ENCODE measurements at places on chromosomes 13 and 19. TPM values are rescaled to one million over a fixed set of nuclear protein-coding genes. Genes with fewer than 3 reads are reported as not detected.

GRCh38 chr13:29909081-29909730, 58.8 kb upstream of the UBL3 start:
- DNase-seq: no peak

DNA sequence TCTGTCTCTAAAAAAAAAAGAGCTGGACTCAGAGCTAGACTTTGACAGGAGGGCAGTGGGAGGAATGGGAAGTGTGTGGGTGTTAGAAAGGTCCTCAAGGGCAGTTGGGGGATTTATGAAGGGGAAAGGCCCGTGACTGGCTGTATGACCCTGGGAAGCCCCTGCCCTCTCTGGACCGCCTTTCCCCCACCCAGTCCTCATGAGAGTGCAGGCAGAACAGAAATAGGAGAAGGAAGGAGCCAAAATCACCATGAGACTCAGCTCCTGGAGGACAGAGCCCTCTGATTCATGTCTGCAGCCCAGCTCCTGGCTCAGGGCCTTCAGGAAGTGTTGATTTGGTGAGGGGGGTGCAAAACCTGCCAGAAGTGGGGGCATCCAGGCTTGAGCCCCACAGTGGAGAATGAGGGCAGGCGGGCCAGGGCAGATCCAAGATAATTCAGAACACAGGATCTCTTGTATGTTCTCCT, 8.7 kb upstream of the SMG9 start:
- no peak for DNase-seq

DNA sequence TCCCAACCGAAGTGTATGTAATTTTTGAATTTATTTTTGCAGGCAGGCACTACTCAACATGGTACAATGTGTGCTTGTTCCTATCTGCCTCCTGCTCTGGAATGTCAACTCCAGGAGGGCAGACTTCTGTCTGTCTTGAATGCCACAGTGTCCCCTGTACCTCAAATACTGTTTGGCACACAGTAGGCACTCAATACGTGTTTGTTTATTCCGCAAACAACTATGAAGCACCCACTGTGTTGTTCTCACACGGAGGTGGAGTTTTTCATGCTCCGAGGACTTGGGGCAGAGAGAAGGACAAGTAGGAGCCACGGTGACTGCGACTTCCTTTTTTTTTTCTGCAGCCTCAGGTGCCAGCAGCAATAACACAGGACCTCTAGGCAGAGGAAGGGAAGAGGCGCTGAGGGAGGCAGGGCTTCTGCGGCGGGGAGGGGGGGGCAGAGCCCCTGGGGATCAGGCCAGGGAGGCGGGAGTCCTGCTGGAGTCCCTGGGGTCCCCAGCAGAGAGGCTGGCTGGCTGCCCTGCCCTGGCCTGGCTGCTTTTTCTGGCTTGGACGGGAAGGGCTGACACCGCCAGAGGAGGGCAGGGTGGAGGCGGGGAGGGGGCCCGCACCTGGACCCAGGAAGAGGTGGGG, 29.3 kb upstream of the TNFAIP8L1 start:
- no peak for DNase-seq

DNA sequence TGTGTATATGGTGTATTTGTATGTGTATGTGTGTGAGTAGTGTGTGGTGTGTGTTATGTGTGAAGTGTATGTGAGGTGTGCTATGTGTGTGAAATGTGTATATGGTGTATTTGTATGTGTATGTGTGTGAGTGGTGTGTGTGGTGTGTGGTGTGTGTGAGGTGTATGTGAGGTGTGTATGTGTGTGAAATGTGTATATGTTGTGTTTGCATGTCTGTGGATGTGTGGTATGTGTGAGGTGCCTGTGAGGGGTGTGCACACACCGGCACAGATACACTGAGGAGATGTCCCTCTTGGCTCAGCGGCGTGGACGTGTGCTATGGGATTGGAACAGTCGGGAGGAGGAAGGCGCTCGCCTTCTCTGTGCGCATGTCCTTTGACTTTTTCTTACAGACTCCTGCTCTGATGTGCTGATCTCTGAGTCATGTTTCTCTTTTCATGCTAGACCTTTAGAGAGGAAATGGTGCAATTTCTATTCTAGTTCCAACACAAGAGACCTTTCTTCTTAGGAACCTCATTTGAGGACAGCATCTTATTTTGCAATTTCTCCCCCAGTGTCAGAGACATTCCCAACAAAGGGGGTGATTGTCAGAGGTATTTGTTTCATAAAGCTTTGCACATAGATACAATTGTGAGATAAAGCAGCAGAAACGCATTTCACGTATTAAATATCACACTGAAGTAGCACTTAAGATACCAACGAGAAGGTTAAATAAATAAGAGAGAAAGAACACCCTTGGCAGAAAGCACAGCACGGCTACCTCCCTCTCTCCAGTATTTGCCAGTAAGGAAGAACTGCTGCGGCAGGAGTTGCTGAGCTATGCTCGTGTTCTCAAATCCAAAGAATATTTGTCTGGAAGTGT, 11.3 kb upstream of the TNFRSF19 start:
- no peak for DNase-seq

DNA sequence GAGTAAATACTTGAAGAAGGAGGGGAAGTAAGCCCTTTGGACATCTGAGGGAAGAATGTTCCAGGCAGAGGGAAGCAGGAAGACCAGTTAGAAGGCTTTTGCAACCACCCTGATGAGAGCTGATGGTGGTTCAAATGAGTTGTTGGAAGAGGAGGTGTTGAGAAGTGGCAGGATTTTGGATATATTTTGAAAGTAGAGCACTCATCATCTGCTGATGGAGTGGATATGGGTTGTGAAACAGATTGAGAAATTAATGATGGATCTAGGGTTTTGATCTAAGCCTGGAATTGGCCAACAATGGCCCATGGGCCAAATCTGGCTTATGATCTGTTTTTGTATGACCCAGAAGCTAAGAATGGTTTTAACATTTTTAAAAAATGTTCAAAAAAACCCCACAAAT, 230.7 kb downstream of the NDFIP2 start:
- no peak for DNase-seq

GRCh38 chr13:21998279-21998990, 327.6 kb downstream of the FGF9 start:
- no peak for DNase-seq

- DNase-seq: no peak
Observed at GRCh38 chr13:39266426-39266825, 228.2 kb downstream of the NHLRC3 start.

DNA sequence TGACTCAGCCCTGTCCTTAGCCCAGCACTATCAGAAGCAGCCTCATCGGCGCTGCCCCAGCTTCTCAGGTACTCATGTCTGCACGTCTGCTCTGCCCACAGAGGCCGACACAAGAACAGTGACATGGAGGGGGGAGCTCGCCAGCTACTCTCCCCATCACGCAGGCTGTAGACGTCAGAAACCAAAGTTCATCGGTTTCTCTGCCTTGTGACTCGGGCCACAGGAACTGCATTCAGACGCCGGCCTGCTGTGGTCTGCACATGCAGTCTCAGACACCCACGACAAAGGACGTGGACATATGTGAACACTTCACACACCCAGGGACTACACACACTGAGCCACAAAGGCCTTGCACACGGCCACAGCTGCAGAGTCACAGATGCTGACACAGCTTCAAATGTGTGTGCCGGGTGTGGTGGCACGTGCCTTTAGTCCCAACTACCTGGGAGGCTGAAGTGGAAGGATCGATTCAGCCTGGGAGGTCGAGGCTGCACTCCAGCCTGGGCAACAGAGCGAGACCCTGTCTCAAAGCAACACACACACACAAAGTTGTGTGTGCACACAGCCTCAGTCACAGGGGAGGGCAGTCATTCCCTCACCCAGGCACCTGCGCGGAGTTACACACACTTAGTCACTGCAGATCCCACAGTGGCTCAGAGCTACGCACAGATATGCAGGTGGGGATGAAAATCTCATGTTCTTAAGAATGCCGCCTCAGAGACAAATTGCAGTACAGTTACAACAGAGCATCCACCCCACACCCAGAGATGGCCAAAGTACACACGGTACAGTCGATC, 4.9 kb upstream of the ZFP36 start:
- DNase-seq: peak; percentile 47

DNA sequence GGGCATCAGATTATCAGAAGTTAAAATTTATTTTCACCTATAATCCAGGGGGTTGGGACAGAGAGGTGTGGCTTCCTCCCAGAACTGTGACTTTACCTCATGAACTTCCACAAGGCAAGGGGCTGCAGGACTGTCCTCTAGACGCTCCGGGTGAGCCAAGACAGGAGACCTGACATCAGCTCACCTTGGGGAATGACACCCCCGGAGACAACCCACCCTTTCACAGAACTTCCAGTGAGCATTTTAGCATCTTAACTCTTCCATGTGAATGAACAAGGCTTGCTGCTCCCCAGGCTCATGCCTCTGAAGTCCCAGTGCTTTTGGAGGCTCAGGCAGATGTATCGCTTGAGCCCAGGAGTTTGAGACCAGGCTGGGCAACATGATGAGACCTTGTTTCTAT, 29.4 kb upstream of the TFDP1 start:
- DNase-seq: no peak

DNA sequence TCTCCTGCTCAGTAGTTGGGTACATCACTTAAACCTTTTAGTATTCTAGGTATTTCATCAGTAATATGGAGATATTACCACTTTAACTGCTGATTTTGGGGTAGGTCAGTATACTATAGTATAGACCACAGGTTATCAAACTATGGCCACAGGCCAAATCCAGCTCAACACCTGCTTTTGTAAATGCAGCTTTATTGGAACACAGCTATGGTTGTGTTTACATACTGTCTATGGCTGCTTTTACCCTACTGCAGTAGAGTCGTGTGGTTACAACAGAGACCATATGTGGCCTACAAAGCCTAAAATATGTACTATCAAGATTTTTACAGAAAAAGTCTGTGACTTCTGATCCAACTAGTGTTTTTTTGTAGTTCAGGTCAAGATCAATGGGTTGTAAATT, 10.3 kb downstream of the COG6 start:
- DNase-seq: no peak

IFNL1 gene
- total RNA-seq: not detected

KLHL1 gene
- 1.7 TPM for total RNA-seq

ICAM3 gene
- total RNA-seq: 3.8 TPM

GARIN5A gene
- 5.4 TPM for total RNA-seq

TEX29 gene
- 16.3 TPM for total RNA-seq

NXNL1 gene
- not detected for total RNA-seq

C2CD4C gene
- 17.3 TPM for total RNA-seq

PGLYRP2 gene
- not detected for total RNA-seq
